Endothelial cell of umbilical vein (primary cell): ENCODE measurements at places on chromosomes 6 and 20. TPM values are rescaled to one million over a fixed set of nuclear protein-coding genes. Genes with fewer than 3 reads are reported as not detected.

DNA sequence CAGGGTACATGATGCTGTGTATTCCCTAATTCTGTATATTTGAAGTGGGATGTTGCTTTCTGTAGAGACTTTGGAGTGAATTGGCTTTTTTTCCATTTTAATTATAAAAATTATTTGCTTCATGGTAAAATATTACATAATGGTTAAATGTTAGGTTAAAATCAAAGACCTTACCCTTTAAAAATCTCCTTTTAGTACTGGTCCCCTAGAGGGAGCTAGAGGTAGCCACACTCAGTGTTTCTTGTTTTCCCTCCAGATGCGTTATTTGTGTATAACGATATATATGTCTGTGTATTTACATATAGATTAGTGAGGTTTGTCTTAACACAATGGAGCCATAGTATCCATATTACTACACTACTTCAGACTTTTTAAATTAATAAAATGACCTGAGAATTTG, 146.7 kb downstream of the PLCB4 start:
- DNase-seq = peak; percentile 6

DNA sequence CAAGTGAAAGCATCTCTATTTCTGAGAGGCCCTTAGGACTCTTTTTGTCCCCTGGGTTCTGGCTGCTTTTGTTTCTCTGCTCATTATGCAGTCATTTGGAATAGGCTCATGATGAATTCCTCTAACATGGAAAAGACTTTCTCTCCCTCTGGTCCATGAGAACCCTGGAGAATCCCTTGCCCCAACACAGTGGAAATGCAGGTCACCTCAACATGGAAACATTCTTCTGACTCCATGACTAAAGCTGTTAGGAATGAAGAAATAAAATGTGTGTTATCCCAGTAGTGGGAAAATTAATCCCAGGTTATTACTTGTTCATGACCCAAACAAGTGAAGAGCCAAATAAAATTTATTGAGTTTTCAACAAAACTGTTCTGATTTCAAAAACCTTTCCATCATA, 458.6 kb downstream of the EPM2A start:
- DNase-seq = no peak

DNA sequence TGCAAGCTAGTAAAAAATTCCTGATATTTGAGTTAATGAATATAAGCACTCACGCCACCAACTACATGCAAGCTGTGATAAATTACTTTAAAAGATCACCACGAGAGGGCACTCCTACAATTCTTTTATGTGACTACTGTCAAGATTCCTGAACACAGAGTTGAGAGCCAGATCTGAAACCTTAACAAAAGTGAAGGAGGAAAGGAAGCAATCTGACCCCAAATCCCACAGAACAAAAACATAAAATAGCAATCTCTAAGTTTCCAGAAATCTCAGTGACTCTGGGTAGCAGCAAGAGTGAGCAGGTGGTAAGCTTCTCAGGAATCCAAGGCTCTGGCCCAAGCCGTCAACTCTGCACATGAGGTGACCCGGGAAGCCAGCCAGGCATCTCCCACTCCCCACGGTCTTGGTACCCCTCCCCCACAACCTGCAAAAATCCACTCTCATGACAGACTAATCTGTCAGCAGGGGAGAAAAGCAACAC, 55.1 kb downstream of the STAU1 start:
- peak; percentile 76 for DNase-seq

- no peak for DNase-seq
These were observed 131.7 kb downstream of the DNAH8 start for GRCh38 chr6:38846844-38847243.

- no peak for DNase-seq
These were observed 20.4 kb downstream of the EPB41L2 start for GRCh38 chr6:131042664-131043063.

- peak; percentile 27 for DNase-seq
These were observed 66.2 kb downstream of the SLC22A23 start for GRCh38 chr6:3390698-3391097.

KCNG1 gene
- 0.37 and 1.1 TPM in 2 replicates for total RNA-seq

- DNase-seq = no peak
These were observed 112.1 kb upstream of the PMEPA1 start for GRCh38 chr20:57821935-57822334.

TGM3 gene
- not detected in 2 replicates for total RNA-seq

ITPR3 gene
- total RNA-seq = 40.5 and 52.2 TPM in 2 replicates

GRCh38 chr6:5471637-5472398, 210.5 kb downstream of the FARS2 start:
- DNase-seq = peak; percentile 20

HLA-DOA gene
- total RNA-seq = not detected in 2 replicates

DNA sequence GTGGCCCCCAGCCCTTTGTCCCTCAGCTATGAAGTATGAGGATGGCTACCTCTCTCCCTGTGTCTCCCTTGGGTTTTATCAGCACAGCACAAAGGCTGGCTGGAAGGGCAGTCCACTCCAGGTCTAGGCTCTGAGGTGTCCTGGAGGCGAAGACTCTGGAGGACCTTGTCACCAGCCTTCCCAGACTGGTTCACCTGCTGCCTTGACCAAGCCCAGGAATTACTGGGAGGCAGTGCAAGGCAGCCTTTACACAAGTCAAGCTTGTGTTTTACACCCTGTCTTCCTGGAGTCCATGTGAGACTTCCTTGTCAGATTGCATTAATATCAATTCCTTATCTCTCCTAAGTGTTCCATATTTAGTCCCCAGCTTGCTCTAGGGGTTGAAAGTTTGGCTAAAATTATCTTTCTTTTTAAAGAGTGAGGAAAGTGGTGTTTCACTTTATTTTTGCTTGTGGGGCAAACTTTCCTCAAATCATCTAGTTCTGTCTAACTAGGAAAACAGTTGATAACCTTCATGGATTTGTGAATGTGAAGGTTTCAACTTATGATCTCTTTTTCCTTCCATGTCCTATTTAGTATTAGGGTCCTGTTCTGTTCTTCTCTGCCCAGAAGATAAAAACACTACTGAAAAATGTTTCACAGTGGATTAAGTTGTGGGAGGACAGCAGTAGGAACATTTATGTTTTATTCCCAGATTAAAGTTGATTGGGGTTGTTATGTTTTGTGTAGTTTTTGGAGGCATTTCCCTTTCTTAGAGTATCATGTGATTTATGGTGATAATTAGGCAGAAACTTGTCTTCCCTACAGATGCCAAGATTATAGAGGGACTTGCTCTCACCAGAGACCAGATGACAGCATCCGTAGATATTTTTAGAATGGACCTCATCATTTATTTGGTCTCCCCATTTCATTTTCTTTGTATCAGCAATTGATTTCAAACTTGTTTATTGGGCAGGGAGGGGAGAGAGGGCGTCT, 114.8 kb downstream of the FOXO3 start:
- no peak for DNase-seq

PAX1 gene
- not detected in 2 replicates for total RNA-seq

ZNF311 gene
- total RNA-seq = 0.35 and 0.55 TPM in 2 replicates

DNA sequence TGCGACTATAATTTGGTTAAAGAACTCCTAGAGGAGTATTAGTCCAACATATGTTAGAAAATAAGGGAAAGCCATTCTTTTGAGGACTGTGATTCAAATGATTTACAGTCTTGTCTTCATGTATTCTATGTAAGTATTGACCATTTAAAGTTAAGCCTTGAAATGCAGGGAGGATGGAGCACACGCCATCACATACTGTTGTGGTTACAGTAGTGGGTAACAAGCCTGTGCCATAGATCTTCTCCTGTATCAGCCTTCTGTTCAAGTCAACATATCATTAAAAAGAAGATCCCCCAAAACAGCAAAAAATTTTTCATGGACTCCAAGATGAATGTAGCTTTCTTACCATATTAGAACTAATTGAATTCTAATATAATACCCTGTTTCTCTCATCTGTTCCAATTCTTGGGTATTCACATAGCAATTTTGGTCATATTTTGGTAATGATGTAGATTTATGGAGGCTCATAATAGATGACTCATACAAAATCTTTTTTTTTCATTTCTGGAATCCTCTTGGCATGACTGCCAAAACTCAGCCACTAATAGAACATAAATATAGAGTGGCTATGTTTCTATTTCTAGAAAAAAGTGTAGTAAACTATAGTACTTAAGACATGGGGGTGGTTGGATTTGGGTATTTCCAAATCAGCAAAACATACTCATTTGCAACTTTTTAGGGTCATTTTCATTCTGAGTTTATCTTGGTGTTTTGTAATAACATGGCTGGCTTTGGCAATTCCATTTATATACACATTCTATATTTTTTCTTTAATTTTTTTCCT, 413.5 kb downstream of the BCKDHB start:
- DNase-seq = peak; percentile 72

DNA sequence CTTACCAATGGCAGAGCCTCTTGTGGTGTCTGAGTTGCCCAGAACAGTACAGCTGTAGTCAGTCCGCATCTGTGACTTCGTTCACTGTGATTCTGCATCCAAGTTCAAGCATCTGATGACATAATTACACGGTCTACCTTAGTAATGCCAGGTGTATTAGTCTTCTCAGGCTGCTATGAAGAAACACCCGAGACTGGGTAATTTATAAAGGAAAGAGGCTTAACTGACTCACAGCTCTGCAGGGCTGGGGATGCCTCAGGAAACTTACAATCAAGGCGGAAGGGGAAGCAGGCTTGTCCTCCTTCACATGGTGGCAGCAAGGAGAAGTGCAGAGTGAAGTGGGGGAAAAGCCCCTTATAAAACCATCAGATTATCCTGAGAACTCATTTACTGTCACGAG, 163.9 kb upstream of the SULF2 start:
- DNase-seq = no peak

GRCh38 chr20:36491901-36492617, 49.3 kb upstream of the MYL9 start:
- peak; percentile 39 for DNase-seq
